ENCODE measurements at places on chromosomes 1 and 21.

DNA sequence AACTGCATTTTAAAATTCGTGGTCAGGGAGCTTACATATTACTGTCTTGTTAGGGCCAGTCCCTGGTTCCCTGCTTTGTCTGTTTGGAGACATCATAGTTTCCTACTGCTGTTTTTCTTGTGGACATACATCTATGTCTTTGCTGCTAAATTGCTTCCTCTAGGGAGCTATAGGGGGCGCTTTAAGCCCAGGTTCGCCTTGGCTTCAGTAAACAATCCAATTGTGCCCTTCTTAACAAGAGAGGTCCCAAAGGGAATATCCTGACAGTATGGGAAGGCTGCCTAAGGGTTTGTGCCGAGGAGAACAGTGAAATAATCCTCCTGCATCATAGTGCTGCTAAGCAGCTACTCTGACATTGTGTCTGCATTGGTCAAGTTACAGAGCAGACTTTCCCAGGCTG is 112.5 kb downstream of the USH2A start:
- DNase-seq = no peak
- no peak overlapping the region for H3K4me3 ChIP-seq
- H3K27me3 ChIP-seq = no peaks in the 10 kb centered on the region
- H3K36me3 ChIP-seq = no peaks in the 10 kb centered on the region
- H3K4me1 ChIP-seq = no peaks in the 10 kb centered on the region

- DNase-seq = no peak
- no peak overlapping the region for H3K4me3 ChIP-seq
- no peaks in the 10 kb centered on the region for H3K27me3 ChIP-seq
- H3K4me1 ChIP-seq = peaks cover 83% of the 10 kb centered on the region
Measured at GRCh38 chr1:66371233-66372005, 162.5 kb upstream of the SGIP1 start.

GRCh38 chr1:211920602-211921226 is 90.2 kb upstream of the LPGAT1 start:
- H3K4me3 ChIP-seq = no peak overlapping the region
- no peak overlapping the region for H3K27ac ChIP-seq
- H3K36me3 ChIP-seq = no peaks in the 10 kb centered on the region

GRCh38 chr21:38721055-38721454 is 84.7 kb upstream of the ETS2 start:
- H3K36me3 ChIP-seq = no peaks in the 10 kb centered on the region
- no peak for DNase-seq
- no peaks in the 10 kb centered on the region for H3K4me1 ChIP-seq
- no peak overlapping the region for H3K4me3 ChIP-seq
- peaks cover 4% of the 10 kb centered on the region for H3K27me3 ChIP-seq
- no peak overlapping the region for H3K27ac ChIP-seq

- no peaks in the 10 kb centered on the region for H3K4me1 ChIP-seq
- H3K27ac ChIP-seq = no peak within 1 kb of the TSS
- H3K4me3 ChIP-seq = no peak within 1 kb of the TSS
- H3K36me3 ChIP-seq = no peaks in the 10 kb centered on the region
- H3K27me3 ChIP-seq = peaks cover 46% of the 10 kb centered on the region
Measured at GRCh38 chr1:182952677-182953444, at the start of gene SHCBP1L. Gene SHCBP1L (minus strand): TSS chr1:182953166. CDS start chr1:182953133, 33 bp downstream.

DNA sequence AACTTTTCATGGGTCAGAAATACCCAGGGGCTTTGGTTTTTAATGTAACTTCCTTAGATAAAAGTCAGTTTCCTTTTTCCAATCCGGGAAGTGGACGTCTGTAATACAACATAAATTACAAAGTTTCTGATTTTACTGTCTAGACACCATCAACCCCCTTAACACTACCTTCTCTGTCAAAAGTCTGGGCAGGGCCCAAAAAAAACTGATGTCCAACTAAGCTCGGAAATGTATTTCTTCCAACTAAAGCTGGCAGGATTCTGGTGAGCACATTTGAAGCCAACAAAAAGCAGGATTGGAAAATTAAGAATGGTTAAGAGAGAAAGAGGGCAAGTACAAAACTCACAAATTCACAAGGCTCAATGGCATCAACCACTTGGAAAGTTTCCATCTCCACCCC is 24.3 kb downstream of the DDAH1 start:
- no peaks in the 10 kb centered on the region for H3K27me3 ChIP-seq
- no peaks in the 10 kb centered on the region for H3K4me1 ChIP-seq
- H3K27ac ChIP-seq = no peak overlapping the region
- H3K4me3 ChIP-seq = no peak overlapping the region

DNA sequence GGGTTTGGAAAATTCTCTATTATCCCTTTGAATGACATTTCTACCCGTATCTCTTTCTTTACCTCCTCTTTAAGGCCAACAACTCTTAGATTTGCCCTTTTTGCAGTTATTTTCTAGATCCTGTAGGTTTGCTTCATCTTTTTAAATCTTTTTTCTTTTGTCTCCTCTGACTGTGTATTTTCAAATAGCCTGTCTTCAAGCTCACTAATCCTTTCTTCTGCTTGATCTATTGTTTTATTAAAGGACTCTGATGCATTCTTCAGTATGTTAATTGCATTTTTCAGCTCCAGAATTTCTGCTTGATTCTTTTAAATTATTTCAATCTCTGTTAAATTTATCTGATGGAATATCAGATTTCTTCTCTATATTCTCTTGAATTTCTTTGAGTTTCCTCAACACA is 324.3 kb downstream of the PLA2G4A start:
- H3K27ac ChIP-seq = no peak overlapping the region

DNA sequence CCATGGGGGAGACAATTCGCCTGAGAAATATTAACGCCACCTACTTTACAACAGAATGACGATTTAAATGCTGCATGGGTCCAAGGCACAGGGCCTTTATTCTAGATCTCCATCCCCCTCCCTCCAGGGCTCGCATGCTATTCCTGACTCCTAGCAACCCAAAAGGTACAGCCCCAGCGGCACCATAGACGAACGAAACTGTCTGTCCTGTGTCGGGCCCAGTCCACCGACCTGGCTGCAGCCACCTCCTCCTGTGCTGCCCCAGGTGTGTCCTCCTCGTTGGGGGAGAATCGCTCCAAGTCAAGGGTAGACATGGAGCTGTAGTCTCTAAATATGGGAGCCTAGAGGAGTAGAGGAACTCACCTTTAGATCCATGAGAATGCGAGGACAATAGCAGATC is 196.5 kb downstream of the TOMM20 start:
- no peak for DNase-seq
- H3K36me3 ChIP-seq = no peaks in the 10 kb centered on the region
- no peak overlapping the region for H3K4me3 ChIP-seq

GRCh38 chr1:226082959-226083301 is 20.4 kb downstream of the H3-3A start:
- no peak overlapping the region for H3K27ac ChIP-seq
- H3K4me3 ChIP-seq = peak overlapping the region; percentile 83
- H3K4me1 ChIP-seq = peaks cover 9% of the 10 kb centered on the region
- no peaks in the 10 kb centered on the region for H3K36me3 ChIP-seq
- DNase-seq = no peak

DNA sequence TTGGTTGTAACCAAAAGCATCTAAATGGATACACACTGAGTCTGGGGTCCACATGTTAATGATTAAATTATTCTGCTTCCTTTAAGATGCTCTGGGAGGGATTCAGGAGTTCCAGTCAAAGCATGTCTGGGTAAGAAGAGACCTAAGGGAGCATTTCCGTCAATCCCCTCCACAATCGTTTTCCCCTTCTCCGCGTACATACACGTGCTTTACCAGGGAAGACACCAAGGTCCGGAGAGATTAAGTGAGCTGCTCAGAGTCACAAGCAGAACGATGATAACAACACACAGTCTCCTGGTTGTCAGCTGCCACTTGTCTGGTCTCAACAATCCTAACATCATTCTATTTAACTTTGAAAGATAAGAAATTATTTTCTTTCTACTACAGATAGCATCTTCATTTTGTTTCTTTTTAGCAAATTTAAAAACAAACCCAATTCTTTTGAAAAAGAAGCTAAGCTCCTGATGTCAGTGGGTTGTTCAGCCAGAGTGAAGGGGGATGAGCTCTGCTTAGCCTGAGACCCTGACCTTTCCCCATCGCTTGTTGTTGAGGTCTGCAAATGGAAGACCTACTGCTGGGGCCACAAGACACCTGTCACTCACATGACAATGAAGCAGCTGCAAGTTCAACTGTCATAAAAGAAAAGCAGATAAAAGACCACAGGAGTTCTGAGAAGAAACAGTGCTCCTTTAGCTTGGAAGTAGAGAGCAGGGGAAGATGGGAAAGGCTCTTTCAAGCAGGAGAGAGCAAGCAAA is 4.5 kb downstream of the PAFAH2 start:
- no peak overlapping the region for H3K4me3 ChIP-seq
- peaks cover 4% of the 10 kb centered on the region for H3K27me3 ChIP-seq
- no peak for DNase-seq

GRCh38 chr21:37383784-37384311 is 17.3 kb downstream of the DYRK1A start:
- H3K27ac ChIP-seq = peak overlapping the region; percentile 58
- DNase-seq = no peak
- peaks cover 34% of the 10 kb centered on the region for H3K36me3 ChIP-seq
- H3K4me1 ChIP-seq = peaks cover 71% of the 10 kb centered on the region
